Activated naive CD4-positive, alpha-beta T cell treated with anti-CD3 and anti-CD28 coated beads, Interleukin-2, amount 10 ng/mL, durations not matched to agents 7 days and 5 days (primary cell): ENCODE measurements at places on chromosomes 6 and 20.

DNA sequence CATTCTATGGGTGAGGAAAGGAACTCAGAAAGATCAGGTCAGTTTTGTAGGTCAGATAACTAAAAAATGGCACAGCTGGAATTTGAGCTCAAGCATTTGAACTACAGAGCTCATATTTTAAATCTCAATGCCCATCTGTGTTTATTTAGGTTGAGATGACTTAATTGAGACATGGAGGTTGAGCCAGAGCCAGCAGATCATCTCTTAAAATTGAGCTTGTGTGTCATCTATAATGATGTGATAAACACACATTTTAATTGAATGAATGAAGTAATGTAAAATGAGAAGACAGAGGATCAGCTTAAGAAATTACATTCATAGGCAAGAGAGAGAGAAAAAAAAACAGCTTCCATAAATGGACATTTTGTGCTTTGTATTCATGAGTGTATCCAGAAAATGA, 3.7 kb downstream of the MANEA start:
- peaks cover 26% of the 10 kb centered on the region for H3K4me1 ChIP-seq
- no peak overlapping the region for H3K27ac ChIP-seq

GRCh38 chr6:84082689-84083265, 49.2 kb downstream of the MRAP2 start:
- no peaks in the 10 kb centered on the region for H3K36me3 ChIP-seq
- H3K4me3 ChIP-seq = no peak overlapping the region
- no peaks in the 10 kb centered on the region for H3K4me1 ChIP-seq
- DNase-seq = no peak
- no peak overlapping the region for H3K27ac ChIP-seq

DNA sequence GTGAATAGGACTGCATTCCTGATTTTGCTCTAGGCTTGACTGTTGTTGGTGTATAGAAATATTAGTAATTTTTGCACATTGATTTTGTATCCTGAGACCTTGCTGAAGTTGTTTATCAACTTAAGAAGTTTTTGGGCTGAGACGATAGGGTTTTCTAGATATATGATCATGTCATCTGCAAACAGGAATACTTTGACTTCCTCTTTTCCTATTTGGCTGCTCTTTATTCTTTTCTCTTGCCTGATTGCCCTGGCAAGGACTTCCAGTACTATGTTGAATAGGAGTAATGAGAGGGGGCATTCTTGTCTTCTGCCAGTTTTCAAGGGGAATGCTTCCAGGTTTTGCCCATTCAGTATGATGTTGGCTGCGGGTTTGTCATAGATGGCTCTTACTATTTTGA, 13.4 kb downstream of the HLA-DOB start:
- peaks cover 65% of the 10 kb centered on the region for H3K27me3 ChIP-seq
- DNase-seq = no peak
- no peak overlapping the region for H3K4me3 ChIP-seq
- H3K36me3 ChIP-seq = peaks cover 1% of the 10 kb centered on the region
- H3K4me1 ChIP-seq = peaks cover 3% of the 10 kb centered on the region

GRCh38 chr6:157104803-157105202, 218.5 kb downstream of the TMEM242 start:
- H3K27ac ChIP-seq = no peak overlapping the region
- no peak overlapping the region for H3K4me3 ChIP-seq
- H3K4me1 ChIP-seq = peaks cover 33% of the 10 kb centered on the region
- DNase-seq = no peak
- H3K36me3 ChIP-seq = peaks cover 23% of the 10 kb centered on the region

GRCh38 chr6:20367743-20368485, 33.8 kb upstream of the E2F3 start:
- peaks cover 16% of the 10 kb centered on the region for H3K36me3 ChIP-seq
- peaks cover 65% of the 10 kb centered on the region for H3K4me1 ChIP-seq
- no peaks in the 10 kb centered on the region for H3K27me3 ChIP-seq
- DNase-seq = no peak
- peak overlapping the region; percentile 64 for H3K4me3 ChIP-seq
- H3K27ac ChIP-seq = peak overlapping the region; percentile 100

DNA sequence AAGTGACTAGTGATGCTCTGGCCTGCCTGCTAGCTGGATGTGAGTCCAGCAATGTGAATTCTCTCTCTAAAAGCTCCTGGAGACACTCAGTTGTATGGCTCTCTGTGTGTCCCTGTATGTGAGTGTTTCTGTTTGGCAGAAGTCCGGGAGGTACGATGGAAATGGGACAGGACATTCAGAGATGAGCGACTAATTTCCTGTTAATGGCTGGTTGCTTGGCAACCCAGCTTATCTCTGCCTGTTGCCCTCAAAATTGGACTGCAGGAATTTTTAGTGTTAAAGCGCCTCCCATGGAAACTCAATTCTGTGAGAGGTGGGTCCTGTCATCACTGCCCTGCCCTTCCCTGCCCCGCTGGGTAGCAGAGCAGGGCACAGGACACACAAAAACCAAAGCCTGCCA, 136.8 kb upstream of the LRFN2 start:
- peaks cover 17% of the 10 kb centered on the region for H3K4me1 ChIP-seq
- DNase-seq = no peak
- H3K27me3 ChIP-seq = peaks cover 4% of the 10 kb centered on the region
- no peak overlapping the region for H3K4me3 ChIP-seq
- no peaks in the 10 kb centered on the region for H3K36me3 ChIP-seq
- H3K27ac ChIP-seq = no peak overlapping the region

DNA sequence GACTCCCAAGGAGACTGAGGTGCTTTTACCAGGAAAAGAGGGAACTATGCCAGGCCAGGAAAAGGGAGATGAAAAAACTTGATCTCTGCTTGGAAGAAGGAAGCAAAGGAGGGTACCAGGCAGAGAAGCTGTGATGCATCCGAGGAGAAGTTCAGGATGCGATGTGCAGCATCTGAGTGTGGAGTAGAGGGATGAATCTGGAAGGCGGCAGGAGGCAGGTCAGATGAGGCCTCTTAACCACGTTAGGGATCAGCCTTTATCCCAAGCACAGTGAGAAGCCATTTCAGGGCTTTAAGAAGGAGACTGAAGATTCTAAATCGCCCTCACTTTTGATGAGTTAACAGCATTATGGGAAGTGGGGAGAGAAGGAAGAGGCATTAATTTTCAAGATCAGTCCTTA, 44.9 kb upstream of the EYA2 start:
- H3K27me3 ChIP-seq = peaks cover 4% of the 10 kb centered on the region
- no peak overlapping the region for H3K27ac ChIP-seq
- H3K4me1 ChIP-seq = no peaks in the 10 kb centered on the region
- H3K4me3 ChIP-seq = no peak overlapping the region
- no peak for DNase-seq

GRCh38 chr6:65638047-65638831, 68.8 kb downstream of the EYS start:
- no peaks in the 10 kb centered on the region for H3K4me1 ChIP-seq
- no peaks in the 10 kb centered on the region for H3K27me3 ChIP-seq
- no peak overlapping the region for H3K27ac ChIP-seq

DNA sequence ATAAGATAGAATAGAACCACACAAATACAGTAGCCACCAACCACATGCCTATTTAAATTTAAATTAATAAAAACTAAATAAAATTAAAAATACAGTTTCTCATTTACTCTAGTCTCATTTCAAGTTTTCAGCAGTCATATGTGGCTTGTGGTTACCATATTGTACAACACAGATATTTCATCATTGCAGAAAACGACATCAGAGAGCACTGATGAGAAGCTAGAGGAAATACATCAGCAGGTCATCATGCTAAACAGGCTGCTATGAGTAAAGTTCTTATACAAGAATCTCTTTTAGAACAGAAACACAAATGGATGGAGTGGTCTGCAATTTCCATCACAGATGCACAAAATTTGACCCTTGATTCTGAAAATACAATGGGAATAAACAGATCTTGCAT, 36.6 kb downstream of the TBC1D32 start:
- peaks cover under 1% of the 10 kb centered on the region for H3K4me1 ChIP-seq
- no peak overlapping the region for H3K4me3 ChIP-seq
- H3K36me3 ChIP-seq = peaks cover 18% of the 10 kb centered on the region

- peaks cover under 1% of the 10 kb centered on the region for H3K36me3 ChIP-seq
- no peak overlapping the region for H3K27ac ChIP-seq
- no peak overlapping the region for H3K4me3 ChIP-seq
- DNase-seq = no peak
- peaks cover 30% of the 10 kb centered on the region for H3K27me3 ChIP-seq
- peaks cover 7% of the 10 kb centered on the region for H3K4me1 ChIP-seq
Measured at GRCh38 chr6:166173281-166173951, 5.8 kb upstream of the TBXT start.

- H3K27me3 ChIP-seq = no peaks in the 10 kb centered on the region
- H3K36me3 ChIP-seq = peaks cover 37% of the 10 kb centered on the region
- peaks cover 45% of the 10 kb centered on the region for H3K4me1 ChIP-seq
- no peak overlapping the region for H3K27ac ChIP-seq
Measured at GRCh38 chr20:17661121-17661744, 20.8 kb downstream of the RRBP1 start.

GRCh38 chr6:105484238-105485161, 81.6 kb upstream of the PREP start:
- H3K36me3 ChIP-seq = no peaks in the 10 kb centered on the region
- H3K27ac ChIP-seq = no peak overlapping the region
- no peak for DNase-seq
- H3K4me3 ChIP-seq = no peak overlapping the region
- H3K27me3 ChIP-seq = peaks cover 20% of the 10 kb centered on the region
- H3K4me1 ChIP-seq = peaks cover 32% of the 10 kb centered on the region

DNA sequence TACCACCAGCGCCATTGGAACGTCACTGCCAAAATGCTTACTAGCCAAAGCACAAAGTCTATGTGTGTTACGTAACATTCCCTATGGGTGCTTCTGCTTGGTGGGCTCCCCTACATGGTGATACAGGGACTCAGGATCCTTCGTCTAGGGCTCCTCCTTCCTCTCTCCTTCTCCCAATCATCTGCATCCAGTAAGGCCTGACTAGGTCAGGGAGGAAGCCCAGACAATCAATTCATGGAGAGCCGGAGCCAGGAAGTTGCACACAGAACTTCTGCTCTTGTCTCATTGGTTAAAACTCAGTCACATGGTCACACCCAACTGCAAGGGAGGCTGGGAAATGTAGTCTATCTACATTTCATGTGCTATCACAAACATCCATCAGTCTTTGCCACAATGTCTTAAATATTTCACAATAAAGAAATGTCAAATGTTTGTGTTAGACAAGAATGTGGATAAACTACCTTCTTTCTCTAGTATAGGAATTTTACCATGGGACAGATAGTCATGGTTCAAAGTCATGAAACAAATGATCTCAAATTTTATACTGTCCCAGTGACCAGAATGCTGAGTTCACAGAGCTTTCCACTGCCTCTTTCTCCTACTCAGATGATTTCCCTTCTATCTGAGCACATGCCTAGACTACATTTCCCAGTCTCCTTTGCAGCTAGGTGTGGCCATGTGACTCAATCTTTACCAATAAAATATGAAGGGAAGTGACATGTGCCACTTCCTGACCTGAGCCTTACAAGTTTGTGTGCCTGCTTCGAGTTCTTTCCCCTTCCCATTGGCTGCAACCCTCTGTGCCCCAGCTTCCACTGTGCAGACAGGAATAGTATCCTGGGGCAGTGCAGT, 9.3 kb upstream of the KCNK15 start:
- peaks cover 11% of the 10 kb centered on the region for H3K27me3 ChIP-seq
- H3K27ac ChIP-seq = peak overlapping the region; percentile 55
- peak overlapping the region; percentile 21 for H3K4me3 ChIP-seq
- DNase-seq = peak; percentile 55
- H3K4me1 ChIP-seq = peaks cover 38% of the 10 kb centered on the region

GRCh38 chr6:166898910-166899309, 57.4 kb downstream of the RNASET2 start:
- H3K4me3 ChIP-seq = no peak overlapping the region
- no peak for DNase-seq
- no peaks in the 10 kb centered on the region for H3K36me3 ChIP-seq
- no peaks in the 10 kb centered on the region for H3K4me1 ChIP-seq
- H3K27me3 ChIP-seq = no peaks in the 10 kb centered on the region

- no peak for DNase-seq
- H3K27ac ChIP-seq = no peak overlapping the region
- no peaks in the 10 kb centered on the region for H3K36me3 ChIP-seq
- peaks cover 15% of the 10 kb centered on the region for H3K4me1 ChIP-seq
- H3K27me3 ChIP-seq = peaks cover 21% of the 10 kb centered on the region
- no peak overlapping the region for H3K4me3 ChIP-seq
Measured at GRCh38 chr6:159934181-159934580, 34.7 kb upstream of the IGF2R start.

- peaks cover 49% of the 10 kb centered on the region for H3K27me3 ChIP-seq
- no peak overlapping the region for H3K4me3 ChIP-seq
- H3K36me3 ChIP-seq = no peaks in the 10 kb centered on the region
- no peak overlapping the region for H3K27ac ChIP-seq
- no peaks in the 10 kb centered on the region for H3K4me1 ChIP-seq
- no peak for DNase-seq
Measured at GRCh38 chr6:159887146-159887545, 3.6 kb upstream of the MAS1 start.

- H3K4me1 ChIP-seq = peaks cover 15% of the 10 kb centered on the region
- H3K4me3 ChIP-seq = no peak overlapping the region
- H3K27me3 ChIP-seq = no peaks in the 10 kb centered on the region
- H3K36me3 ChIP-seq = peaks cover 4% of the 10 kb centered on the region
- no peak for DNase-seq
Measured at GRCh38 chr6:34593701-34594100, 37.6 kb upstream of the SPDEF start.

DNA sequence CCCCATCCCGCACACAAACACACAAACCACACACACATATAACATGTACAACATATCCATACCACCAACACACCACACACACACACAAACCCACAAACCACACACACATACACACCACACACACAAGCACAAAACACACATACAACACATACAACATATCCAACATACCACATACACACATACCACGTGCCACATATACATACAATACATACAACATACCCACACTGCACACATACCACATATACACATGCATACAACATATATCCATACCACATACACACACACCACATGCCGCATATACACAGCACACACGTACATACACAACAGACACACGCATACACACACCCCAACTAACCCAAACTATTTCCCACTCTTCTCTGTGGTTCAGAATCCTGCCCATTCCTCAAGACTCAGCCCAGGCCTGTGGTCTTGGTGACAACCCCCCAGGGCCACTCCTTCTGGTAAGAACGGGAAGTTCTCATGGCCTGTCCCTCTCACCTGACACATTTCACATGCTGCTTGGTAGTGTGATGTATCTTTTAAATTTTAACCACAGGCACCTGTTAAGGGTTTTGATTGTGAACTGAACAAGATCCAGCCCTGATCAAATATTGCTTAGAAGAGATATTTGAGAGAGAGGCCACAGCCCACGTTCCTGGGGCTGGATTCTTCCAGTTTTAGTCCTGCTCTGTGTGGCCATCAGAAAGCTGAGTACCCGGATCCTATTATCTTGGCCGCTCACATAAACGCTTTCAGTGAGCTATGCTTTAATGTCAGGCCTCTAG, 55.9 kb upstream of the KCNK16 start:
- no peak overlapping the region for H3K4me3 ChIP-seq
- no peak overlapping the region for H3K27ac ChIP-seq
- no peaks in the 10 kb centered on the region for H3K27me3 ChIP-seq
- no peaks in the 10 kb centered on the region for H3K4me1 ChIP-seq
- DNase-seq = no peak

- H3K4me1 ChIP-seq = peaks cover 58% of the 10 kb centered on the region
- H3K27me3 ChIP-seq = peaks cover 6% of the 10 kb centered on the region
- H3K36me3 ChIP-seq = peaks cover 15% of the 10 kb centered on the region
Measured at GRCh38 chr20:44211177-44212039, 837 bp upstream of the OSER1 start.

GRCh38 chr20:62997417-62998035, 9.2 kb downstream of the BHLHE23 start:
- no peak overlapping the region for H3K27ac ChIP-seq
- no peak overlapping the region for H3K4me3 ChIP-seq
- no peak for DNase-seq
- no peaks in the 10 kb centered on the region for H3K36me3 ChIP-seq

GRCh38 chr6:35492258-35492973, 4.5 kb downstream of the TEAD3 start:
- H3K36me3 ChIP-seq = no peaks in the 10 kb centered on the region
- no peak overlapping the region for H3K4me3 ChIP-seq
